ENCODE measurements at places on chromosomes 13 and 19.

GRCh38 chr13:47459512-47459911 lies 541.6 kb downstream of the SUCLA2 start:
- ATAC-seq = no peak

DNA sequence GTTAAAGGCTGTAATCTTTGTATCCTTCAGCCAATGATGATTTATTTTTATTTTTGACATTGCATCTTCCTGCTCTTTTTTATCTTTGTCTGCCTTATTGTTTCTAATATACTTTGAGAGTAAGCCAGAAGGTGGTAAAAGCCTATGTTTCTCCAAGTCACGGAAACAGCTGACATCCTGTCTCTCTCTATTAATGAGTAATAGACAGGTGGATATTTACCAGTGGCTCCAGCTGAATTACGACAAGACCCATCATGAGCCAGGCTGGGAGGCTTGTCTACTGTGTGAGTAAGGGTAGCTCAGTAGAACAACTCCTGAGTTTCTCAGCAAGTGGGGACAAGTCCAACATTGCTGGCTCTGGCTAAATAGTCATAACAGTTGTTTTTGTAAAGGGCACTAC lies 166.6 kb downstream of the NDFIP2 start:
- no peak for ATAC-seq

GRCh38 chr19:46014941-46015686 lies 7.7 kb downstream of the PGLYRP1 start:
- peak; percentile 48 for ATAC-seq

GRCh38 chr13:112069061-112069844 lies 2.3 kb downstream of the SOX1 start:
- no peak for ATAC-seq

DNA sequence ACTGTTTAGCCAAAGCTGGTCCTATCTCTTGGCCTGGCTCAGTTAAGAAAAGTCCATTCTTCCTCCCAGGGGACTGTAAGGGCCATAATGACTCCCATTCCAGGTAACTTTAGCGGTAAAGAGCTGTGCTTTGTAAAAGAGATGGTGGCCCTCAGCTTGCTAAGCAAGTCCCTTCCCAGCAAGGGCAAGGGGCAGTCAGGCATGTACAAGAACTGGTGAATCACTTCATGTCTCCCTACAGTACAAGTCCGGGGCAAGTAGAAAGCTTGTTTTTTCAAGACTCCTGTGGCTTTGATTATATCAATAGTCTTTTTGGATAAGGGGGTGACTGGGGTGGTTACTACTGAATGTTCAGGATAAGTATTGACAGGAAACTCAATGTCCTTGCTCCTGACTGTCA lies 88.9 kb downstream of the SLC25A15 start:
- no peak for ATAC-seq

DNA sequence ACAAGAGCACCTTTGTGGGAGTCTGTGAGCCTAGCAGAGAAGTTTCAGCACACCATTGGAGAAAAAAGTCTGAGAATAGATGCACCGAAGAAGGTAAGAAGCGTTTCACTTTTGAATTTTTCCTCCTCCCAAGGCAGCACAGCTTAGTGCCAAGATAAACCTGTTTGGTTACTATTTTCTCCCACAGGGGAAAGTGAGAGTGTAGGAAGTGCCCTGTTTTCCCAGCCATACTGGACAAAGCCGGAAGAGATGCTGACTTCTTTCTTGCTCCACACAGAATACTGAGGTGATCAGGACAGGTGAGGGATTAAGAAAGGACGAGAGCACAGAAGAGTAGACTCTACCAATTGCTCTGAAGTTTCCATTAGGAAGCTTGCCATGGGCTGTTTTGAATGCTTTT lies 1011.0 kb upstream of the MIR17HG start:
- no peak for ATAC-seq

- ATAC-seq = no peak
Measured at GRCh38 chr13:52978989-52979388, 49.6 kb upstream of the OLFM4 start.

DNA sequence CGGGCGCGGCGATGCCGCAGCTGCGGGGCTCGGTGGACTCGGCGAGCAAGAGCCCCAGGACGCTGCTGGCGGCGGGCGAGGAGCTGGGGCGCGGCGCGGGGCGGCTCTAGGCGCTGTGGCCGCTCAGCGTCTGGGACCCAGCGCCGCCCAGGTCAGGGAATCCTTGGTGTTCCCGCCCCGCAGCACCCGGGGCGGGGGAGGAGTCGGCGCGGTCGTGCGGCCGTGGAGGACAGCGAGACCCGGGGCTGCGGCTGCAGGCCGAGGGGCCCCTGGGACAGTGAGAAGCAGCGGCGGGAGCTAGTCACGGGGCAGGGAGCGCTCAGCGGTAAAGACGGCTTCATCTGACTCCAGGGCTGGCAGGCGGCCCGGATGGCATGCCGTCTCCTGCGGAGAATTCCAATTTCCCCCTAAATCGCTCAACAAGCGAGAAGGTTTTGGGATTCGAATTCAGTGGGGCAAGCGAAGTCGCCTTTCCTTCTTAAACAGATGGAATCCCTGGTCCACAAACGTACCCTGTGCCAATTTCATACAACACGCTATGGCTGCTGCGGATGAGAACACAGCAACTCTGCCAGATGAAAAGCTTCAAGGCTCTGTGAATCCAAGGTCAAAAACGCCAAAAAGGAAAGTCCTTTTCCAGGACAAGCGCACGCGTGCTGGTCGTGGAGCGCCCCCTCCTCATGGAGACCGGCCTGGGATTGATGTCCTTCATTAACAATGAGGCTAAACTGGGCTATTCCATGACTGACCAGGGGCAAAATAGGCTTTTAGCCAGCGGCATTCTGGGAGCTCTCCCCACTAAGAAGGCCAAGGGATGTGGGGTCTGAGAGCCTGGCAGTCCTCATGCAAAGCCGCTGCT lies 4.2 kb upstream of the ZSCAN4 start:
- peak; percentile 61 for ATAC-seq

GRCh38 chr13:74560325-74560724 lies 426.1 kb upstream of the KLF12 start:
- ATAC-seq = no peak

DNA sequence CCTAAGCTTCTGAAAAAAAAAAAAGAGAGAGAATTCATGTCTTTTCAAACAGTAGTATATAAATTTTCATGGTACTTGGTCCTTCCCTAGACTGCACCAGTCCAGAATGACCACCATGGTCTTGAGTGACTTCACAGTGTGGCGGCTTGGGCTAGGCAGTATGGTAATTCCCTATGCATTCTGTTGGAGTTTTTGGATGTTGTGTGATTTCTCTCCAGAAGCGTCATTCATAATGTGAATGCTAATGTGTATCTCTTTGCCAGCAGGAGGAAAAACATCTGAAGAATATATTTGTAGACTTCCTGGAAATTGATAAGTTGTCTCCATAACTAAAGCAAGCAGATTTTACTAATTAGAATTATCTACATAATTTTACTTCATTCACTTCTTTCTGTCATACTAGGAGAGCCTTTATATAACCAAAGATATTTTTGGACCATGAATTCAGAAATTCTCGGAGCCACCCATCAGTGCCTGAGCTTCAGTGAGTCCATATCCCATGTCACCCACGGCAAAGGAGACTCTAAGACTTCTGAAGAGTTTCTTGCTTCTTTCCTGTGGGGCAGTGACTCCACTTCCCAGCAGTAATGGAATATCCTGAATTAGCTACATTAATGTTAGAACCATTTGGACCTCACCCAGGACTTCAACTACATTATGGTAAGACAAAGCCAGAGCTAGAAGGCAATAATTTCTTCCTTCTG lies 8.4 kb downstream of the STARD13 start:
- ATAC-seq = no peak

DNA sequence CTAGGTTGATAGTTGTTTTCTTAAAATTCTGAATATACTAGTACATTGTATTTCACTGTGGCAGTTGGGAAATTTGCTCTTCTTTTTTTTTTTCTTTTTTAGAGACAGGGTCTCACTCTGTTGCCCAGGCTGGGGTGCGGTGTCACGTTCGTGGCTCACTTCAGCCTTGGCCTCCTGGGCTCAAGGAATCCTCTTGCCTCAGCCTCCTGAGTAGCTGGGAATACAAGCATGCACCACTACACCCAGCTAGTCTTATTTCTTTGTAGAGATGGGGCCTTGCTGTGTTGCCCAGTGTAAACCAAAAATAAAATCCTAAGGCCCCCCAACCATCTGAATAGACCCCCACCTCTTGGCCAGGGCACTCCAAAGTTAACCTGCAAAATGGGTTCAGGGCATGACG lies 79.3 kb downstream of the FNDC3A start:
- no peak for ATAC-seq

- ATAC-seq = no peak
Measured at GRCh38 chr13:23505007-23505406, 65.2 kb upstream of the TNFRSF19 start.

DNA sequence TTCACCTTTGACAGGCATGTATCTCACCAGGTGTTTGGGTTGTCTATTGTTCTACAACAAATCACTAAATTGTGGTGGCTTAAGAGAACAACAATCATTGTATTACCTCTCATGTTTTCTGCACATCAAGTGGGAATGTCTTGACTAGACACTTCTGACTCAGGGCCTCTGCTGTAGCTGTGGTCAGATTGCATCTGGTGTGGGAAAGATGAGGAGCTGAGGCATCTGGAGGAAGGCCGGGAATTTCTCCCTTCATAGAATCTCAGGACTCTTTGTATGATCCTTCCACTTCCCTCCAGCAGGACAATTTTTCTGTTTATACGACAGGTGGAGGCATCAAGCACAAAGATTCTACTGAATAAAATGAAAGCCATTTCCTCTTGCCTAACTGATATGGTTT lies 511.8 kb upstream of the NBEA start:
- no peak for ATAC-seq

DNA sequence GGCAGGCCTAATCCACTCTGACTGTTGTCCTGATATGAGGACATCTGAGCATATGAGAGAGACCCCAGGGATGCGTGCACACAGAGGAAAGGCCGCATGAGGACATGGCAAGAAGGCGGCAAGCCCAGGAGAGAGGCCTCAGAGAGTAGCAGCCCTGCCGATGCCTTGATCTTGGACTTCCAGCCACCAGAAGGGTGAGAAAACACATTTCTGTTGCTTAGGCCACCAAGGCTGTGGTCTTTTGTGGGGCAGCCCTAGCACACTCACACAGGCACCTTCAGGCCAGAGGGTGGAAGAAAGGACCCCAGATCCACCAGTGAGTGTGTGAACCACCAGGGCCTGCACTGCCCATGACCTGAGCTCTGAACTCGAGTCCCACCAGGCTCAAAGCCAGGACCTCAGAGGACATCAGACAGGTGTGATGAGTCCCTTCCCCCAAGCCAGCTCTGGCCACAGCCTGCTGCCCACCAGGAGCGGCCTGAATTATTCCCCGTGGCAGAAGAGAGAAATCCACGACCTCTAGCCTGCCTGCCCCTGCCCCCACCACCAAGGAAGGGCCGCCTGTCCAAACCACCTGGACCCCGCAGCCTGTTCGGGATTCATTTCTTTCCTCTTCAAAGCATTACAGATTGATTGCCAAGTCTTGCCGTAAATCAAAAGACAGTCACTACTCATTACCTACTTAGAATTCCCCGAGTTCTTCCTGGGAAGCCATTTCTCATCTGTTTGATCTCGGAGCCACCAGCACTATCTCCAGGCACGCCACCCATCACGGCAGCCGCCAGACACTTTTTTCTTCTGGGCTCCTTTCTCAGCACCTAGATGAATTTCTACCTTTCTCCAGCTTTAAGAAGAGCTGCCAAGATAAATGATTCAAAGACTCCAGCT lies 72.2 kb downstream of the CEBPG start:
- ATAC-seq = no peak

DNA sequence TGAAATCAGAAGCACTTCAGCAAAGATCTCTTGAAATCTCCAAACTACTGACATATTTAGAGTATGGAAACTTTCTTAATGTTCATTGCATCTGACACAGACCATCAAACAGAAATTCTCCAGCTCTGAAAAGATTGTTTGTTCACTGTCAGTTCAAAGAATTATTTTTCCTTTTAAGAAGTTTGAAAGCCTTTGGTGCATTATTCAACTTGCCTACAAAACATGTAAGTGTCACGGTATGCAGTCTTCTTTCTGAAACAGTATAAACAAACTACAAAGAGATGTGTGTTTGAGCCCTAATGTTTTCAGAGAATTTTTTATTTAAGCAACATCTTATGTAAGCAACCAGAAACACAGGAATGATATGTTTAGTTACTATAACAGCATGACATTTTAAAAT lies 125.4 kb downstream of the FGF14 start:
- no peak for ATAC-seq

DNA sequence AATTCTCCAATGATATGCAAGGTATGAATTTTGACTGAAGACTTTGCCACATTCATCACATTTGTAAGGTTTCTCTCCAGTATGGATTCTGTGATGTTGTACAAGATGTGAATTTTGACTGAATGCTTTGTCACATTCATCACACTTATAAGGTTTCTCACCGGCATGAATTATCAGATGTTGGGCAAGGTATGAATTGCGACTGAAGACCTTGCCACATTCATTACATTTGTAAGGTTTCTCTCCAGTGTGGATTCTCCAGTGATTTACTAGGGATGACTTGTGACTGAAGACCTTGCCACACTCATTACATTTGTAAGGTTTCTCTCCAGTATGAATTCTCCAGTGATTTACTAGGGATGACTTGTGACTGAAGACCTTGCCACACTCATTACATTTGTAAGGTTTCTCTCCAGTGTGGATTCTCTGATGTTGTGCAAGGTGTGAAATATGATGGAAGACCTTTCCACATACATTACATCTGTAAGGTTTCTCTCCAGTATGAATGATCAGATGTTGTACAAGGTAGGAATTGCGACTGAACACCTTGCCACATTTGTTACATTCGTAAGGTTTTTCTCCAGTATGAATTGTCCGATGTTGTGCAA lies 24.8 kb downstream of the ZNF83 start:
- ATAC-seq = no peak

DNA sequence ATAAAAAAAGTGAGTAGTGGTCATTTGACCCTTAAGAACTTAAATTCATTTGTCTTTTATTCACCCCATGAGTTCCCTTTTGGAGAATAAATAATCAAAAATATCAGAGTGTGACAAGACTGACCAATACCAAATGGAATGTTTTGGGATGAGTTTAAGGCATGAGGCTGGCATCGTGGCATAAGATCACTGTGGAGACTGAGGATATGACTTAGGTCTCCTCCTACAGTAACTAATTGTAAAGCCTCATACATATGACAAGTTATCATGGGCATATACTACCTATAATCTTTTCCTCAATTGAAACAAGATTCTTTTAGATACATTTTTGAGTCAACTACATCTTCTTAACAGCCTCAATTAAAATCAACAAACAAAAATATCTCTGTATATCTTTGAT lies 782.0 kb downstream of the SLITRK1 start:
- ATAC-seq = no peak

GRCh38 chr19:5424192-5424973 lies 30.8 kb upstream of the ZNRF4 start:
- ATAC-seq = no peak

GRCh38 chr19:43763473-43763939 lies 8.7 kb upstream of the SMG9 start:
- ATAC-seq = peak; percentile 45

DNA sequence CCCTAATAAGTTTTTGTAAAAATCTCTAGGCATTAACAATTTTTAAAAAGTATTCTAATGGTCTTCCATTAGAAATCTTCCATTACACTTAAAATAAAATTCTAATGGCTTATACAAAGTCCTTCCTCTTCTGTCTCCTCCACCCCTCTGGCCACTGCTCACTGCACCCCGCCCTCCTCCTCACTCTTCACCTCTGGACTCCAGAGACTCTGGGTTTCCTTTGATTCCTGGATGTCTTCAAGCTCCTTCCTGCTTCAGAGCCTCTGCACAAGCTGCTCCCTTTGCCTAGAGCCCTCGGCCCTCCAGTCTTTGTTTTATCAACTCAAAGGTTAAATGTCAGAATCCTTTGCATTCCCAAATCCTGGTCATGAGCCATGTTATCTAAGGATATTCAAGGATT lies 20.8 kb downstream of the TNFSF14 start:
- ATAC-seq = no peak

- ATAC-seq = no peak
Measured at GRCh38 chr13:48648446-48648845, 5.3 kb upstream of the CYSLTR2 start.
